Aortic smooth muscle cell (primary cell): ENCODE measurements at places on chromosomes 16 and 17. TPM values are rescaled to one million over a fixed set of nuclear protein-coding genes. Genes with fewer than 3 reads are reported as not detected.

GHDC gene
- total RNA-seq = 19.7 and 21.4 TPM in 2 replicates

DNASE1L2 gene
- total RNA-seq = 0.31 and 1.1 TPM in 2 replicates

PLXDC1 gene
- total RNA-seq = 0.40 and 0.50 TPM in 2 replicates

CD68 gene
- 47.7 and 75.6 TPM in 2 replicates for total RNA-seq

NHERF1 gene
- total RNA-seq = 22.6 and 30.1 TPM in 2 replicates

KRTAP9-4 gene
- total RNA-seq = not detected in 2 replicates

CPNE7 gene
- total RNA-seq = 8.9 and 12.2 TPM in 2 replicates

TSPAN10 gene
- 0.81 and 1.1 TPM in 2 replicates for total RNA-seq

TBX2 gene
- 72.3 and 98.3 TPM in 2 replicates for total RNA-seq

ST6GALNAC1 gene
- not detected in 2 replicates for total RNA-seq

KRTAP4-4 gene
- total RNA-seq = not detected in 2 replicates

DNAAF8 gene
- 1.1 and 1.3 TPM in 2 replicates for total RNA-seq

GP1BA gene
- total RNA-seq = not detected in 2 replicates

CLEC19A gene
- total RNA-seq = not detected in 2 replicates

KRT31 gene
- not detected in 2 replicates for total RNA-seq
